ENCODE measurements at places on chromosomes 7 and 10.

DNA sequence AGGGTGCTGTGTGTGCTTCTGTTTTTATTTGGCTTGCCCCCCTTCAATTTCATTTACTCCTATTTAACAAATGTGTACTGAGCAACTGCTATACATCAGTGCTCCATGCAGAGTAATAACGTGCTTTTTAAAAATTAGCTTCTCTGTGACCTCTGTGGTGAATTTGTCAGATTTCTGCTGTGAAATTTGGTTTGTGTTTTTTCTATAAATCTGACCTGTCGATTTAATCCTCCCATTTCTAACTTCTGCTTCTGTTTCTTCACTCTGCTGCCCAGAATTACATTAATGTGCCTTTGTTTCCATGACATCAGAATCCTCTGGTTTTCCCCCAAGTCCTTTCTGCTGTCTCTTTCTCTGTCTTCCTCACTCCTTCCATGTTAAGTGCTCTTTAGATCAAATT is 123.8 kb upstream of the CACNA2D1 start:
- H3K27me3 ChIP-seq = peaks cover 3% of the 10 kb centered on the region
- H3K4me3 ChIP-seq = no peak overlapping the region
- H3K27ac ChIP-seq = no peak overlapping the region
- H3K36me3 ChIP-seq = no peaks in the 10 kb centered on the region
- no peak for DNase-seq

DNA sequence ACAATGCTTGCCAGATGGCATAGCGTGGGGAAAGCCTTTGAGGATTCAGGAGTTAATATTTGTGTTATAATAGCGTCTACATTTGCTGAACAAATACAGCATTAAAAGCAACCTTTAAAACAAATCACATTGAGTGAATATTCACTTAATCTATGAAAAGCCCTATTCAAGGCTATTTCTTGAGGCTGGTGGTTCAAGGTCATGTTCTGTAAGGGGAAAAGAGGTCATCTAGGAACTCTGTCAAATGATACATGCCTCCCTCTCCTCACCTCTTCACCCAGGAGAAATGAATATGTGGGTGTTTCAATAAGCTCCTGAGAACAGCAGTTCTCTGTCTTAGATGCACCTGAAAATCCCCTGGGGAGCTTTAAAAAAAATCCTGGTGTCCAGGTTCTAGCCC is 303.0 kb downstream of the ELMO1 start:
- H3K4me1 ChIP-seq = no peaks in the 10 kb centered on the region
- H3K27me3 ChIP-seq = no peaks in the 10 kb centered on the region
- H3K36me3 ChIP-seq = no peaks in the 10 kb centered on the region
- no peak overlapping the region for H3K27ac ChIP-seq
- no peak overlapping the region for H3K4me3 ChIP-seq

GRCh38 chr7:40612298-40612697 is 477.5 kb downstream of the SUGCT start:
- no peaks in the 10 kb centered on the region for H3K27me3 ChIP-seq
- H3K36me3 ChIP-seq = no peaks in the 10 kb centered on the region
- H3K4me3 ChIP-seq = no peak overlapping the region
- H3K27ac ChIP-seq = no peak overlapping the region
- H3K4me1 ChIP-seq = no peaks in the 10 kb centered on the region
- DNase-seq = no peak

DNA sequence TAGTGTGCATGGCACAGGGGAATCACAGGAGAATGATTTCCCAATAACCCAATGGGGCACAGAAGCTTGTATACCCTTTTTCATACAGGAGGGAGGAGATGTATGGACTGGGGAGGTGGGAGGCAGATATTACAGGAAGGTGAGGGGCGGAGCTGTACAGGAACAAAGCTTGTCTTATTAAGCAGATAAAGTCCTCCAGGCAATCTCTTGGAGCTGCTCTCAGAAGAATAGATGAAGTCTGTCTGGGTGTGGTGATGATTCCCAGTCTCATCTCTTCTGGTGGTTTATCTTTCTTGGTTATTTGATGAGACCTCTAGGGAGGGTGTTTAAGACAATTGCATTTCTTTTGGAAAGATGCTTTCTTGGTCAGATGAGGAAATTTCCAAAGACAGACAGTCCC is 25.1 kb upstream of the CPA5 start:
- no peaks in the 10 kb centered on the region for H3K27me3 ChIP-seq
- DNase-seq = no peak
- peaks cover 4% of the 10 kb centered on the region for H3K36me3 ChIP-seq
- no peak overlapping the region for H3K4me3 ChIP-seq

DNA sequence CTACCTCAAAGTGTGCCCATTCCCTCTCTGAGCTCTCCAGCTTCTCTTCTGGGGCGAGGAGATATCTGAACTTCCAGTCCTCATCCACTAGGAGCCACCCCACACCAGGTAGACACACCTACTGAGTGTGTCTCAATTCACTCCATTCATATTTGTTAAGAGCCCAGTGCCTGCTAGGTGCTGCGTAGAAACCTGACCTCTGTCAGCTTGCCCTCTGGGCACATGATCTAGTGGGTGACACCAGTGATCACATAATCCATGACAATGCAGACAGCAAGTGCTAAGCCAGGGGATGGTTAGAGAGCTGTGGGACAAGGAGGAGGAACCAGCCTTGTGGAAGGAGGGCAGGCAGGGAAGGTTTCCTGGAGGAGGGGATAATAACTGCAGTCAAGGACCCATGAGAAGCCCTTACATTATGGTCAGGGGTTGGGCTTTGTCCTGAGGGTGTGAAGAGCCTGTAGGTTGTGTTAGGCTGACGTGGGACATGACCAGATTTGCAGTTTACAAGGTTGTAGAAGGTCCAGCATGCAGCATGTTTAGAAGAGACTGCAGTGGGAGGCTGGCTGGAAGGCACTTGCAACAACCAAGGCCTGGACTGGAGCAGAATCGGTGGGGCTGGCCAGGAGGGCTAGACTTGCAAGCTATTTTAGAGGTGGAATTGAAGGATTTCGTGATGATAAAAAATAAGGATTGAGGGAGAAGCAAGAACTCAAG is 81.8 kb downstream of the COL13A1 start:
- no peak overlapping the region for H3K4me3 ChIP-seq
- H3K27me3 ChIP-seq = peaks cover 17% of the 10 kb centered on the region
- DNase-seq = no peak
- peak overlapping the region; percentile 14 for H3K27ac ChIP-seq

DNA sequence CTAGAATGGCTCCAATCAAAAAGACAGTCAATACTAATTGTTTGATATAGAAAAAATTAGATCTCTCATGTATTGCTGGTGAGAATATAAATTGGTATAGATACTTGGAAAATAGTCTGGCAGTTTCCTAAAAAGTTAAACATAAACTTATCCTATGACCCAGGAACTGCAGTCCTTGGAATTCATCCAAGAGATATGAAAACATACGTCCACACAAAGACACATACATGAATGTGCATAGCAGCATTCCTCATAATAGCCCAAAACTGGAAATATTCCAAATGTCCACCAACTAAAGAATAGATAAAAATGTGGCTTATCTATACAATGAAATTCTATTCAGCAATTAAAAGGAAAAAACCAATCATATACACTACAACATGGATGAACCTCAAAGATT is 128.4 kb downstream of the ZFAND4 start:
- no peak overlapping the region for H3K27ac ChIP-seq
- H3K36me3 ChIP-seq = no peaks in the 10 kb centered on the region
- no peak for DNase-seq
- no peaks in the 10 kb centered on the region for H3K27me3 ChIP-seq

- no peak overlapping the region for H3K4me3 ChIP-seq
- H3K27ac ChIP-seq = no peak overlapping the region
- H3K4me1 ChIP-seq = no peaks in the 10 kb centered on the region
Observed at GRCh38 chr7:131462059-131462458, 94.4 kb downstream of the PODXL start.

- DNase-seq = no peak
- no peak overlapping the region for H3K27ac ChIP-seq
- H3K27me3 ChIP-seq = no peaks in the 10 kb centered on the region
- no peak overlapping the region for H3K4me3 ChIP-seq
Observed at GRCh38 chr7:64611717-64612116, 48.8 kb upstream of the ZNF680 start.

- no peak overlapping the region for H3K27ac ChIP-seq
- DNase-seq = no peak
- peaks cover 3% of the 10 kb centered on the region for H3K36me3 ChIP-seq
- H3K27me3 ChIP-seq = peaks cover 3% of the 10 kb centered on the region
Observed at GRCh38 chr10:116164291-116164690, 108.7 kb downstream of the GFRA1 start.

- no peak for DNase-seq
- no peaks in the 10 kb centered on the region for H3K4me1 ChIP-seq
- H3K36me3 ChIP-seq = no peaks in the 10 kb centered on the region
- no peak overlapping the region for H3K4me3 ChIP-seq
- H3K27me3 ChIP-seq = no peaks in the 10 kb centered on the region
- no peak overlapping the region for H3K27ac ChIP-seq
Observed at GRCh38 chr7:131293018-131293417, 34.7 kb upstream of the MKLN1 start.

DNA sequence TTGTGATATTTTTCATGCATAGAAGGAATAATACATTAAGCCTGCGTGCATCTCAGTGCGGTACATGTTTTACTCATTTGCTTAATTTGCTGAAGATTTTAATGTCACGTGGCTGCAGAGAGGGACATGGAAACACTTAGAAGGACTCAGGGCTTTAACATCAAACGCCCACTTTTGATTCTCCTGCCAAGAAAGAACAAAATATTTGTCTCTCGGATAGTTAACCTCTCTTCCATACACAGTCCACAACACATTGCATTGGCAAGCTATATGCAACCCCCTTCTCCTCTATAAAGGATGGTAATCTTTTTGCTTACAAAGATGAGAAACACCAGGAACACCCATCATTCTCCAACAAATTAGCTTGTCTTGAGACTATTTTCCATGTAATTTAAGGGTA is 148.0 kb upstream of the NRP1 start:
- H3K4me1 ChIP-seq = peaks cover 45% of the 10 kb centered on the region
- no peaks in the 10 kb centered on the region for H3K36me3 ChIP-seq
- H3K27ac ChIP-seq = no peak overlapping the region
- H3K27me3 ChIP-seq = no peaks in the 10 kb centered on the region
- no peak overlapping the region for H3K4me3 ChIP-seq
- no peak for DNase-seq

- no peak overlapping the region for H3K4me3 ChIP-seq
- no peak for DNase-seq
- no peak overlapping the region for H3K27ac ChIP-seq
- peaks cover 34% of the 10 kb centered on the region for H3K36me3 ChIP-seq
- H3K27me3 ChIP-seq = no peaks in the 10 kb centered on the region
- H3K4me1 ChIP-seq = no peaks in the 10 kb centered on the region
Observed at GRCh38 chr10:125742465-125742864, 23.0 kb downstream of the EDRF1 start.

DNA sequence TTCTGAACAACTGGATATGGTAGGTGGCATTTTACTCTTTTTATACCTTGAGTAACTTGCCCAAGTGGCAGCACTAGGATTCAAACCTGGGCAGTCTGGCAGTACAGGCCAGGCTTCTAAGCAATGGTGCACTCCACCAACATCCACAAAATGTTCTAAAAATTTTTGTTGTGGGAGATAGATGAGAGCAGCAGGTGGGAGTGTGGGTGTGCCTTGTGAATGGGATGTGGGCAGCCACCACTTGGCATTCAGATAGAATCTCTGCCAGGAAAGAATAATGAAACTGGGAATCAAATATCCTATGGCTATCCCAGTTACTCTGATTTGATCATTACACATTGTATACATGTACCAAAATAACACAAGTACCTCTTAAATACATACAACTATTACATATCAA is 810.7 kb downstream of the MAGI2 start:
- H3K4me3 ChIP-seq = no peak overlapping the region
- H3K27ac ChIP-seq = no peak overlapping the region
- no peak for DNase-seq
- no peaks in the 10 kb centered on the region for H3K4me1 ChIP-seq
- no peaks in the 10 kb centered on the region for H3K36me3 ChIP-seq

All from type B pancreatic cell (in vitro differentiated cells).